H4 (cell line): ENCODE measurements at places on chromosomes 12 and 14. TPM values are rescaled to one million over a fixed set of nuclear protein-coding genes. Genes with fewer than 3 reads are reported as not detected.

METTL3 gene
- total RNA-seq = 55.3 and 56.8 TPM in 2 replicates

FLRT2 gene
- total RNA-seq = 9.8 and 13.7 TPM in 2 replicates

EGLN3 gene
- total RNA-seq = 26.8 and 27.8 TPM in 2 replicates

NOC4L gene
- 10.5 and 13.4 TPM in 2 replicates for total RNA-seq

TMEM117 gene
- 7.2 and 8.5 TPM in 2 replicates for total RNA-seq

ADAMTS20 gene
- total RNA-seq = 0.04 and 0.31 TPM in 2 replicates

GPD1 gene
- 0.25 TPM in 1 of 2 replicates, not detected in the other for total RNA-seq

HPD gene
- total RNA-seq = not detected in 2 replicates

SLC38A4 gene
- 0.74 and 1.1 TPM in 2 replicates for total RNA-seq

GUCY2C gene
- not detected in 2 replicates for total RNA-seq

TMEM132D gene
- total RNA-seq = not detected in 2 replicates

ERP27 gene
- not detected in 2 replicates for total RNA-seq

GLIPR1L2 gene
- 0.14 TPM in 1 of 2 replicates, not detected in the other for total RNA-seq

FOXA1 gene
- total RNA-seq = 3.1 and 5.3 TPM in 2 replicates

DHRS2 gene
- total RNA-seq = 15.9 and 17.2 TPM in 2 replicates

GLS2 gene
- total RNA-seq = not detected in 2 replicates

PPFIA2 gene
- 0.08 and 0.33 TPM in 2 replicates for total RNA-seq

VRTN gene
- total RNA-seq = not detected in 2 replicates

KRT6C gene
- not detected in 2 replicates for total RNA-seq

RNASE4 gene
- total RNA-seq = 14.7 and 22.2 TPM in 2 replicates

ADAM21 gene
- total RNA-seq = 0.64 and 0.88 TPM in 2 replicates

SVOP gene
- total RNA-seq = not detected in 2 replicates

OR6C4 gene
- not detected in 2 replicates for total RNA-seq

COX8C gene
- total RNA-seq = not detected in 2 replicates

KRT2 gene
- 0.21 and 0.53 TPM in 2 replicates for total RNA-seq

FIGNL2 gene
- not detected in 2 replicates for total RNA-seq

SMOC1 gene
- 0.12 TPM in 1 of 2 replicates, not detected in the other for total RNA-seq

KRT80 gene
- total RNA-seq = 4.7 and 6.9 TPM in 2 replicates

IL26 gene
- not detected in 2 replicates for total RNA-seq

FGF6 gene
- total RNA-seq = not detected in 2 replicates

TAS2R20 gene
- total RNA-seq = 0.62 TPM in 1 of 2 replicates, not detected in the other

PAPLN gene
- not detected in 2 replicates for total RNA-seq

RERGL gene
- not detected in 2 replicates for total RNA-seq

RNFT2 gene
- total RNA-seq = 4.5 and 7.9 TPM in 2 replicates

OTX2 gene
- not detected in 2 replicates for total RNA-seq
